ENCODE measurements at places on chromosomes 7 and 10.
A peak's percentile ranks its signal among the peaks of the same experiment; 100 is the strongest.

DNA sequence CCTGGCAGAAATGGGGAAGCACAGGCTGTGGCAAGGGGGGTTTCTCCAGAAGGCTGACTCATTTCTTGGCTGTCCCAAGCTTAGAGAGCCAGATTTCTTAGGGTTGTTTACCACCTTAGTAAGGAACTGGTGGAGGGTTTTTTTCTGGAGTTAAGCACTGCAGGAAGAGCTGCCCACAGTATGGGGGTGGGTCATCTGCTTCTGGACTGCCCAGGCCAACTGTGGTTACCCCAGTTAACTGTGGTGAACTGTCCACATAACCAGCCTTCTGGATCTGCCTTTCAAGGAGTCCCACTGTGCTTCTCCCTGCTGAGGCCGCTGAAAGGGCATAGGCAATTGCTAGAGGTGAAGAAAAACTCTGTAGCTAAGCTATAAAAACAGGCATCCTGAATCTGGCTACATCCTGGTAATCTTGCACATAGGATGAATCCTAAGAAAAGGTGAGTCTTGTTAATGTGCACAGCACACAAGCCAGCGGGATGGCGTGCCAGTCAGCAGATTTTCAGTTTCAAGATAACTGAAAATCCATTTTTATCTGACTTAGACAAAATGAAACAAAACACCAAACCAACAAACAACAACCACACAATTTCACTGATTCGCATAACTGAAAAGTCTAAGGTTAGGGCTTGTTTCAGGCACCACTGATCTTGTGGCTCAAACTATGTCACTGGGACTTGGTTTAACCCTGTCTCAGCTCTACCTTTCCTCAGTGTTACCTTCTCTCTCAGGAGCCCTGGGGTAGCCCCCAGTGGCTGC, 21.6 kb upstream of the TSPAN33 start:
- peak; percentile 33 for DNase-seq

DNA sequence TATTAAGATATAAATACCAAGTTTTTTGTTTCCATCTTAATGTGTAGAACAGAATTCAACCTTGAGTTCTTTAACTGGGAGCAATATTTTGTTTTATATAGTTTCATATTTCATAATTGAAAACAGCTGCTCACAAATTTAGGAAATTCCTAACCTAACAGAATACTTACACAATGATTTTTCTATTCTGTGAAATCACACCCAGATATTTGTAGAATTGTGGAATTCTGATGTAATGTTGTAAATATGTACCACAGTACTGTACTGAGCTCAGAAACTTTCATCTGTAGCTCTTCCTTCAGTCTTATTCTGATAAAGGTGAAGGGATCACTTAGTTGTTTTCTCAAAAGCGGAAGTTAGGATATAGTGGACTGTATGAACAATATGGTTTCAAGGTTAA, 143.4 kb upstream of the GLI3 start:
- no peak for DNase-seq

GRCh38 chr7:35828817-35829216, 28.0 kb downstream of the SEPTIN7 start:
- DNase-seq, result no peak

DNA sequence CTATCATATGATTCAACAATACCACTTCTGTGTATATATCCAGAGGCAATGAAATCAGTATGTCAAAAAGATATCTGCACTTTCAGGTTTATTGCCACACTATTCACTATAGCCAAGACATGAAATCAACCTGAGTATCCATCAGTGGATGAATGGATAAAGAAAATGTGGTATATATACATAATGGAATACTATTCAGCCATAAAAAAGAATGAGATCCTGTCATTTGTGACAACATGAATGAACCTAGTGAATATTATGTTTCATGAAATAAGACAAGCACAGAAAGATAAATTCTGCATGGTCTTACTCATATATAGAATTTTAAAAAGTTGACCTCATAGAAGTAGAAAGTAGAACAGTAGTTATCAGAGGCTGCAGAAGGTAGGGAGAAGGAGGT, 281.1 kb downstream of the BAMBI start:
- no peak for DNase-seq

GRCh38 chr7:3200504-3200903, 100.5 kb upstream of the SDK1 start:
- peak; percentile 20 for DNase-seq

Data from stimulated activated CD4-positive, alpha-beta T cell treated with anti-CD3 and anti-CD28 coated beads, Interleukin-2, amount 100 ng/mL, for 24 hours (primary cell).